Stimulated activated CD4-positive, alpha-beta T cell treated with anti-CD3 and anti-CD28 coated beads, Interleukin-15, amount 100 ng/mL, for 48 hours (primary cell): ENCODE measurements at places on chromosomes 1 and 21.
A peak's percentile ranks its signal among the peaks of the same experiment; 100 is the strongest.

- no peak for DNase-seq
Observed at GRCh38 chr1:89723863-89724262, 90.9 kb downstream of the LRRC8C start.

- DNase-seq = no peak
Observed at GRCh38 chr21:18354947-18355346, 48.6 kb downstream of the TMPRSS15 start.

DNA sequence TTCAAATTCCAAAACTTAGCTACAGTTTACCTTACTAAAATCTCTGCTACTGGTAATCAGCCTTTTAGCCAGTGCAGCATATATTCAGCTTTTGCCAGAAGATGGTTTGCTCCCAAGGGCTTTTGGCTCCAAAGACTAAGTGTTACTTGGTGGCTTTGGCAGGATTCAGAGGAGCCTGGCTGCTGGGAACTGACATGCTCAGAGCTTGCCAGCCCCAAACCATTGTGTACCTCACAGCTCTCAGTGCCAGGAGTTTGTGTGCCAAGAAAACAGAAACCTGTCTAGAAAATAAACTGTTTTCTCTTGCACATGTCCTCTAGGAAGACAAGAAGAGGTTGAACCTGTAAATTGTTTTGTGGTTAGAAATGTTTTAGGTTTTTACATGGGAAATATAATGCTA, 315.9 kb downstream of the ST6GALNAC3 start:
- no peak for DNase-seq

- no peak for DNase-seq
Observed at GRCh38 chr1:86429122-86429725, 5.3 kb downstream of the CLCA2 start.

DNA sequence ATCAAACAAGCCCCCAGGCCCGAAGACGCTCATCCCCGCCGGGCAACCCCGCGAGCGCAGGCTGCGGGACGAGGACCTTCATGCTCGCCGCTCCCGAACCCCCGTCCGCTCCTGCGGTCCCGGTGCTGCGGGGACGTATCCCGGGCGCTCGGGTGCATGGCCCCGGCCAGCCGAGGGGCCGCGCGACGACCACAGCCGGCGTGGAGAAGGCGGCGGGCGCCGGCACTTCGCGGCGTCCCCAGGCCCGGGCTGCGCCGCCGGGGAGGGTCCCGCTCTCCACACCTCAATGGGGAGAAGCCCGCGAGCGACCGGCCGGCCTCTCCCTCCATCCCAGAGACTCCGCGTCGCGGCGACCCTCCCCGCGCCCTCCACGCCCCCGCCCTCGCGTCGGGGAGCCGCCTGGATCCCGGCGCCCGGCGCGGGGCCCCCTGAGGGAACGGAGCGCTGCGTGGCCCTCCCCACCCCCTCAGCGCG, 401 bp downstream of the ERRFI1 start:
- DNase-seq = no peak

DNA sequence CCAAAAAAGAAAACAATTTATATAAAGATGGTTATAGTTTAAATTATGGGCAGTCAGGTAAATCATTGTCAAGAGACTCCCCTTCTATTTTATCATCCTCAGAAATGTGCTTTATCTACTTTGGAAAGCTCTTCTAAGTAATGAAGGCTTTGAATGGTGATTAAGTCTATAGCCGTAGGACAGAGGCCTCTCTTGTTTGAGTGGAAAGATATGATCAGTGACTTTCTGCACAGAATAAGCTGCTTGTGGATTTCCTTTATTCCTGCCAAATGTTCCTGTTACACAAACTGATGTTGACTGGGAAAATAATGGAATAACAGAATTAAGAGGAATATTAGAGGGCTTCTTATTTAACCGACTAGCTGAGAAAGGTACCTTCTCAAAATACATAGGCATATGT, 174.6 kb upstream of the IVNS1ABP start:
- DNase-seq = no peak

DNA sequence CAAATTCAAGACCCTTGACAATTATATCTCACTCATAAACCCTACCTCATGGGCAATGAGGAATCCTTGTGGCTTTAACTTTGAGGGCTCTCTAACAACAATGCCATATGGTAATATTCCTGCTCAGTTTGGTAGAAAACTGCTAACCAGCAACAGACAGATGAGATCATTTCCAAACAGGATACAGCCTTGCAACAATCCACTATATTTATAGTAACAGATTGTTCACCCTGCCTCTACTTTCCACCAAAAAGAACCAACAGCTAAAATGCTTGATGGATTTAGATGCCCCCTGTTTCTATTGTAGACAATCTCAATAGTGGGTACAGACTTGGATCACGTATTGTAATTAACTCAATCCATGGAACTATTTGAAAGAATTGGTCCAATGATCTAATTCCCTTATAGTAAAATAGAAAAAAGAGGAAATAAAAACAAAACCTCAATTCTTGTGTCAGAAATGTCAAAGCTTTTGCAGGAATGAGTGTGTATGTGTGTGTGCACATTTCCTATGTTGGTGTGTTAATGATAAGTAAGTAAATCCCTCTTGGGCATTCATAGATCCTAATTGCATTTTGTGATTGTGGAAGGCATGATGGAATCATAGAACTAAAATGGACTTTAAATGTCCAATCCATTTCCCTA, 100.0 kb upstream of the EDEM3 start:
- DNase-seq = no peak

GRCh38 chr1:224266915-224267856, 62.8 kb downstream of the NVL start:
- DNase-seq = no peak

DNA sequence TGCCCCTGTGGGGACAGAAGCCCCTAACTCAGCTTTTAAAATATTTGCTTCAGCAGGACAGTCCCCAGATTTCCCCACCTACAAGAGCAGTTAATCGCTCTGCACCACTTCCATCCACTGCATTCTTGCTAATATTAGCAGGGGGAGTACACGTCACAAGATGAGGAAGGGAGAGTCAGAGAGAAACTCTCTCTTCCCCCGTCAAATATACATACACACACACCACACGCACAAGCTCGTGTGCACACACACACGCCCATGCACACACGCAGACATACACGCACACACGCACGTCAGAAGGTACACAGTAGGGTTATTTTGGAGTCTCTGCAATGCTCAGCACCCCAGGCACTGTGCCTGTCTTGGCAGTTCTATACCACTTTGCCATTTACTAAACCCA, 2.1 kb downstream of the CLCA1 start:
- DNase-seq = no peak

DNA sequence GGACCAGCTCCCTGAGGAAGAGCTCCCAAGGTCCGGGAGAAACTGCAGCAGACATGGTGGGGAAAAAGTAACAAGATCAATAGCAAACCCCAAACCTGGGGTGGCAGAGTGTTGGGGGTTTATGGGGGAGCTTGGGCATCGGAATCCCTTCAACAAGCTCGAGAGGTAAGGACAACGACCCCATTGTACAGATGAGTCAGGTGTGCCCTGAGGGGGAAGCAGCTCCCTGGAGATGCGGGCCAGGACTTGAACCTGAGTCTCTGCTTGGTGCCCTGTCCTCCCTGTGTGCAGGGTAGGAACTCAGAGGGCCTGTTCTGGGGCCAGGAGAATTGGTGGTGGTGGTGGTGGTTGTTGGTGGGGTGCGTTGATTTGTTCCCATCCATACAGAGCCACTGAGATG, 125.4 kb downstream of the PTPRU start:
- DNase-seq = no peak

- DNase-seq = peak; percentile 47
Observed at GRCh38 chr1:6347641-6348487, 45.7 kb downstream of the ACOT7 start.

DNA sequence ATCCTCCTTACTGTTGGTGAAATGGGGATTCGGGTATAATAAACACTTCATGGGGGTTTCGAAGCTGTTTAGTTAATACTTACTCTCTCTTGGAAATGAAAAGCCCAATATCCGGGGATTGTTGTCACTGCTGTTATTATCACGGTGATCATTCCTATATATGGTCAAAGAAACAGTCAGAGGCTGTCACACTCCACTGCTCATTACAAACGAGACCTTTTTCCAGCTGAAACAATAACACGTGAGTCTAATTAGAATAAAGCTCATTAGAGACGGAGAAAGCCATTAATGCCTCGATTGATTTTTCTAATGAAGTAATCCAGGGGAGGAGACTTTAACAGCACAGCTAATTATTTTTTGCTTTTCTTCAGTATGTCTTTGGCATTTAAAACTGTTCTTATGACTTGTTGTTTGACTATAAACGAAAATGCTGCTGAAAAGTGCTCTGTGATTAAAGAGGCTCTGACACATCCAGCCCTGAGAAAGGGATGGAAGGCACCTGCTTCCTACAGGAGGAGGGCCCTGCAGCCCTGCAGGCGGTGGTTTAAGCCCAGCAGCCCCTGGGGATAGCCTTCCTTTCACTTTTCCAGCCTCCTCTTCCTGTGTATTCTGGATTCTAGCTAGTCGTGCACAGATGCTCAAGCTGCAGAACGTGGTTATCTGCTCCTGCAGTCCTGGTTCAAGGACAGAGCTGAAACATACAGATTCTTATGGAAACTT, 143.6 kb downstream of the EDEM3 start:
- no peak for DNase-seq

GRCh38 chr1:5142389-5142788, 488.0 kb downstream of the AJAP1 start:
- no peak for DNase-seq

GRCh38 chr1:44681905-44682882, 7.7 kb downstream of the ARMH1 start:
- no peak for DNase-seq

DNA sequence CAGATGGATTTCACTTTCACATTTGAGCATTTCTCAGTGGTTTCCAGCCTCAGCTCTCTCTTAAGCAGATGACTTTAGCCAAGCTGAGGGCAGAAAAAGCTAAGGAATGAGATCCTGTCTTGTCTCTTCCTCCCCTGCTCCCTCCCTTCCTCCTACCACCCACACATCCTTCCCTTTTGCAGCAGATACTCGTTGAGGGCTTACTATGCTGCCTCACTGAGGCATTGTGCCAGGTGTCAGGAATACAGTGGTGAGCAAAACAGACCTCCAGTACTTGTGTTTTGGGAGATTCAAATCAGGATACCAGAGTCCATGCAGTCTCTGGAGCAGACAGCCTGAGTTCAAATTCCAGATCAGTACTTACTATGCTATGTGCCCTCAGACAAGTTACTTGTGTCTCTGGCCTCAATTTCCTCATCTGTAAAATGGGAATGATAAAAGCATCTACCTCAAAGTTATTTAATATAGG, 43.2 kb downstream of the KIF26B start:
- DNase-seq = no peak

GRCh38 chr1:185566995-185567394, 167.2 kb upstream of the HMCN1 start:
- DNase-seq = no peak

- DNase-seq = peak; percentile 70
Observed at GRCh38 chr1:39205102-39205780, 746 bp downstream of the MACF1 start.

GRCh38 chr1:169473347-169473746, 12.4 kb downstream of the SLC19A2 start:
- DNase-seq = no peak

GRCh38 chr1:10863886-10864285, 67.4 kb upstream of the CASZ1 start:
- no peak for DNase-seq

DNA sequence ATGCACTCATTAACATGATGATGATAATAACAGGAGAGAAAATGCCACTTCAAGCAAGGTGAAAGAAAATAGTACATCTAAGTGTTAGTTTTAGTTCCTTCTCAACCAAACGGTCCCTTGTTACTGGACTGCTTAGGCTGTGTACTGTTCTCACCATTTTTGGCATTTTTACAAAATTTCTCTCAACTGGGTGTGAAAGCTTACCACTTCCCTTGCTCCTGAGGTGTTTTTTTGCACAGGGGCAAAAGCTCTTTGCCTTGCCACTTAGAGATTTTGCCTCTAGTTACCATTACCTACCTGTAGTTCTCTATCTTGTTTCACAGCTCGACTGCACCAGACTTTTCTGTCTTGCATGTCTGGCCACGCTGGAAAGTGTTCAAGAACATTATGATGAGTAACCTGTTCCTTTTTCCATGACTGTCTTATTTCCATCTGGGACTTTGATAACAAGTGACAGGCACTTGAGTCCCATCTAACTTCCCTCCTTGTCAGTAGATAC, 10.7 kb downstream of the NEK7 start:
- no peak for DNase-seq
